SK-N-SH (cell line): ENCODE measurements at places on chromosomes 16 and 17. TPM values are rescaled to one million over a fixed set of nuclear protein-coding genes. Genes with fewer than 3 reads are reported as not detected.

DNA sequence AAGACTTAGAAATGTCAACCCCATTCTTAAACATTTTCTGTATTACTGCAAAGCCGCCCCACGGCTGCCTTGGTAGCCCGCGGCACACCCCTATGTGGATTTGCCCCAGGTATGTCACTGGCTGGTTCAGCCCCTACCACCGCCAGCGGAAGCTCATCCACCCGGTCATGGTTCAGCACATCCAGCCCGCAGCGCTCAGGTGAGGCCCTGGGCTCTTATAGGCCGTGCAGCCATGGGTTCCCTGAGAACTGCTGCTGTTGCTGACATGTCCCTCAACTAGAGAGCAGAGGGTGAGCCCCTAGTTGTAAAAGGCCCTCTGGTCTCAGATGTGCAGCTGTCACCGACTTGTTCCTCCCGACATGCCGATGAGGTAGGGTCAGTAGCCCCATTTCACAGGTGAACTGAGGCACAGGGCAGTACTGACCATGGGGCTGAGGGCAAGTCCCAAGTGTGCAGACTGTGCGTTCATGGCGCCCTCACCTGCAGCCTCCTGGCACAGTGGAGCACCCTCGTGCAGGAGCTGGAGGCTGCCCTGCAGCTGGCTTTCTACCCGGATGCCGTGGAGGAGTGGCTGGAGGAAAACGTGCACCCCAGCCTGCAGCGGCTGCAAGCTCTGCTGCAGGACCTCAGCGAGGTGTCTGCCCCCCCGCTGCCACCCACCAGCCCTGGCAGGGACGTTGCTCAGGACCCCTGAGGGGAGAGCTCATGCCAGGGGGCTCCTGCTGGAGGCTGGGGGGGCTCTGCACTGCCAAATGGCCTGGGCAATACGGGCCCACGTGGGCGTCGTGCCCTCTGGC, 8.7 kb downstream of the CYBC1 start:
- H3K4me1 ChIP-seq, result no peaks in the 10 kb centered on the region
- H3K27me3 ChIP-seq, result no peaks in the 10 kb centered on the region
- peak overlapping the region; percentile 3; the same call in 1 of the 2 replicates for H3K27ac ChIP-seq
- no peak for DNase-seq

SCARF1 gene
- polyA plus RNA-seq, result 0.39 TPM in 2 replicates

CFAP119 gene
- polyA plus RNA-seq, result 28.4 and 36.5 TPM in 2 replicates

ASPA gene
- not detected in 2 replicates for polyA plus RNA-seq

- H3K4me1 ChIP-seq, result peaks cover 6% of the 10 kb centered on the region; the same call in 1 of the 2 replicates
- H3K27me3 ChIP-seq, result peaks cover 28% of the 10 kb centered on the region
- no peak for DNase-seq
- no peak overlapping the region for H3K4me3 ChIP-seq
- no peaks in the 10 kb centered on the region for H3K36me3 ChIP-seq
These were observed 48.4 kb upstream of the PABPN1L start for GRCh38 chr16:88914750-88915368.

GRCh38 chr17:75814900-75815373, 29.3 kb downstream of the UNC13D start:
- H3K4me3 ChIP-seq, result no peak overlapping the region
- peak overlapping the region; percentile 29; the same call in 1 of the 2 replicates for H3K27ac ChIP-seq
- H3K36me3 ChIP-seq, result peaks cover 20% of the 10 kb centered on the region
- no peaks in the 10 kb centered on the region for H3K27me3 ChIP-seq
- no peaks in the 10 kb centered on the region; the same call in 1 of the 2 replicates for H3K4me1 ChIP-seq

- no peaks in the 10 kb centered on the region for H3K36me3 ChIP-seq
- H3K4me1 ChIP-seq, result no peaks in the 10 kb centered on the region
- no peak for DNase-seq
- no peak overlapping the region for H3K4me3 ChIP-seq
These were observed 53.9 kb upstream of the ALOX12 start for GRCh38 chr17:6941989-6942388.

- no peaks in the 10 kb centered on the region for H3K36me3 ChIP-seq
- H3K4me3 ChIP-seq, result no peak overlapping the region
- H3K27ac ChIP-seq, result no peak overlapping the region
- H3K4me1 ChIP-seq, result no peaks in the 10 kb centered on the region
These were observed 172.6 kb upstream of the CDH13 start for GRCh38 chr16:82454152-82454551.

- H3K4me1 ChIP-seq, result no peaks in the 10 kb centered on the region
- no peak overlapping the region for H3K4me3 ChIP-seq
- H3K27ac ChIP-seq, result no peak overlapping the region
- no peaks in the 10 kb centered on the region for H3K27me3 ChIP-seq
These were observed 162.8 kb downstream of the IRX3 start for GRCh38 chr16:54123766-54124165.

GRCh38 chr16:951660-952301, 19.0 kb downstream of the LMF1 start:
- no peak overlapping the region for H3K27ac ChIP-seq
- DNase-seq, result no peak
- H3K4me3 ChIP-seq, result no peak overlapping the region
- H3K4me1 ChIP-seq, result no peaks in the 10 kb centered on the region

DNA sequence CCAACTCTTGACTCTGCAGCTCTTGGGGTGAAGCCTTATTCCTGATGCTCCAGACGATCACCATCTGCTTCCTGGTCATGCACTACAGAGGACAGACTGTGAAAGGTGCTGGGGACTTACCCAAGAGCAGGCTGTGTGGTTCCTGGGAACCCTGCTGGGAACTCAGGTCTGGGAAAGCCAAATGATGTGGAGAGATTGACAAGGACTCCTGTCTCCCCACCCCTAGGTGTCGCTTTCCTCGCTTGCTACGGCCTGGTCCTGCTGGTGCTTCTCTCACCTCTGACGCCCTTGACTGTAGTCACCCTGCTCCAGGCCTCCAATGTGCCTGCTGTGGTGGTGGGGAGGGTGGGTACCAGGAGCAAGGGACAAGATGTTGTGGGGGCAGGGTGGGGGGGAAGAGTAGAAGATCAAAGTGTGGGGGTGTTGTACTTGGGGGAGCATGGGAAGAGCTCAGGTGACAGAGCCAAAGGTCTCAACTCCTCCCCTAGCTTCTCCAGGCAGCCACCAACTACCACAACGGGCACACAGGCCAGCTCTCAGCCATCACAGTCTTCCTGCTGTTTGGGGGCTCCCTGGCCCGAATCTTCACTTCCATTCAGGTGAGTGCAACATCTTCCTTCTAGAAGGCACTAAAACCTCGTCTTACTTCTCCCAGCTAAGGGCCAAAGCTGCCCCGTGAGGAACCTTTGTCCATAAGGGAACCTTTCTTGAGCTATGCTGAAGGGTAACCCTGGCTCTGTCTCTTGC, 3.0 kb downstream of the SOX15 start:
- no peaks in the 10 kb centered on the region for H3K27me3 ChIP-seq
- H3K36me3 ChIP-seq, result peaks cover 32% of the 10 kb centered on the region; the same call in 1 of the 2 replicates

DNA sequence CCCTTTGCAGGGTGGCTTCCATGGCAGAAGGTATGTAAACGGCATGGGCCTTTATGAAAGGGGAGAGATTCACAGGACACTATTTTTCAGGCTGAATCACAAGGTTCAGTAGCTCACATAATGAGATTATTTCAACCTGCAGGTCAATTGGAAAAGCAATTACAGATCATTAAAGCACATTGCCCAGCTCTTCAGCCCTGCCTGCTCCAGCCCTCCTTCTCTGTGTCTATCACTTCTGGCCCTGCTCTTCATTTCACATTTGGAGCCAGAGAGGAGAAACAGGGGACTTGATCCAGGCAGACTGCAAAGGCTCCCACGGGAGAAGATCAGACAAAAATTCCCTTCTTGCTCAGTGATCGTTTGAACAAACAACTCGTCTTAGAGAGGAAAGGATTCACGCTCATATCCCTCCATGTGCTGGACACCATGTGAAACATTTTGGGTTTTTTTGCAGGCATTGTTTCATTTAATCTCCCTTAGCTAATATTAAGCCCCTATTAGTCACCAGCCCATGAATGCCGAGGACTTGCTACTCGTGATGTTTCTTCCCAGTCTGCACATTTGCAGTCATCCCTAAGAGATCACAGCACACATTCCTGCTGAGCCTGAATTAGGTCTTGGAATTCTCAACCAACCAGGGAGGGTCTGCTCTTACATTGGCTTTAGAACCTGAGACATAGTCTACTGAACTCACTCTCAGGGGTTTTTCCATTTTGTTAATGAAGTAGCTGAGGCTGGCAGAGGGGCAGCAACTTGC, 443.9 kb upstream of the CCL2 start:
- DNase-seq, result peak; percentile 6
- peaks cover 9% of the 10 kb centered on the region; the same call in 1 of the 2 replicates for H3K4me1 ChIP-seq
- no peak overlapping the region for H3K27ac ChIP-seq
- H3K4me3 ChIP-seq, result no peak overlapping the region

- no peak overlapping the region for H3K27ac ChIP-seq
- H3K36me3 ChIP-seq, result no peaks in the 10 kb centered on the region
- no peak overlapping the region for H3K4me3 ChIP-seq
- H3K4me1 ChIP-seq, result no peaks in the 10 kb centered on the region
- H3K27me3 ChIP-seq, result no peaks in the 10 kb centered on the region
These were observed 178.9 kb downstream of the MYO1D start for GRCh38 chr17:32697728-32698625.

WDR59 gene
- 48.2 and 60.2 TPM in 2 replicates for polyA plus RNA-seq

GRCh38 chr17:4544951-4545216, 10.3 kb downstream of the MYBBP1A start:
- no peaks in the 10 kb centered on the region for H3K4me1 ChIP-seq
- H3K27me3 ChIP-seq, result no peaks in the 10 kb centered on the region
- peaks cover 85% of the 10 kb centered on the region; the same call in 1 of the 2 replicates for H3K36me3 ChIP-seq
- no peak overlapping the region for H3K27ac ChIP-seq
- H3K4me3 ChIP-seq, result no peak overlapping the region

- no peaks in the 10 kb centered on the region for H3K36me3 ChIP-seq
- DNase-seq, result no peak
- H3K27me3 ChIP-seq, result peaks cover 4% of the 10 kb centered on the region; the same call in 1 of the 2 replicates
- no peaks in the 10 kb centered on the region for H3K4me1 ChIP-seq
These were observed 35.8 kb downstream of the ADAMTS18 start for GRCh38 chr16:77399066-77399465.

DNA sequence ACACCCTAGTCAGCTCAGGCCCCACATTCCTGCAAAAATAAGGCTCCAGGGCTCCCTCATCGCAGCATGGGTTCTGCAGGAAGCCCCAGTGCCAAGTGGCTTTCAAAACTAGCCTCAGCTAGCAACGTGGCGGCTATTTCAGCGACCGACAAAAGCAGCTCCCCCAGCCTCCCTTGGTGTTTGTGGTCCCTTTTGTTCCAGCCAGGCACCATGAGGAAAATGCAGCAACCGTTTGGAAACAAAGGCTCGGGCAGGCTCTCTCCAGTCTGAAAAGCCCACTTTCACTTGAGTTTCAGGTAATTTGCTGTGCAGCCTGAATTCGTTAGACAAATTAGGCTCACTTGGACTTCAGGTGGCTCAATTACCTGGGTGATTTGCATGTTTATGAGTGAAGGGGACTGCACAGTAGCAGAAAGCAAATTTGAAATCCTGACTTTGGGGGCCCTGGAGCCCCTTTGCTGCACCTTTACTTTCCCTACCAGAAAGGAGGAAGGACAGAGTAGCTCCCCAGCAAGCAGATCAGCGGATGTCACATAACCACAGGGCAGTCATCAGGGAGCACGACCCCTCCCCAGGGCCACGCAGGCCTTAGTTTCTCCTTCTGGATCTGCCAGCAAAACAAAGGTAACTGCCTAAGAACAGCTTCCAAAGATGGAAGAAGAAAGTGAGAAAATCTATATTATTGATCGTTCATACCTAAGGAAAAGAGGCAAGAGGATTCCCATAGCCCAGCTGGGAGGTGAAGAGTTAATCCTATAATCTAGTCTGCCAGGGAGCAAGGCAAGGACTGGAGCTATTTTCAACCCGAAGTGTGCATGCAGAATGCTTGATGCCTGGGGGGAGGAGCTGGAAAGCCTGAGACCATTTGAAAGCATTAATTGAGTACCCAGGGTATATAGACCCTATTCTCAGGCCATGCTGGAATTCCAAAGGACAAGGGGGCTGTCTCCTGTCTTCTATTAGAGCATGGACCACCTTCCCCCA, 143.1 kb upstream of the SDK2 start:
- DNase-seq, result no peak
- H3K36me3 ChIP-seq, result no peaks in the 10 kb centered on the region
- H3K27ac ChIP-seq, result no peak overlapping the region
- H3K4me1 ChIP-seq, result peaks cover 19% of the 10 kb centered on the region; the same call in 1 of the 2 replicates

GPR179 gene
- 0.02 TPM in 2 replicates for polyA plus RNA-seq

- peak overlapping the region; percentile 25 for H3K27ac ChIP-seq
- peaks cover 29% of the 10 kb centered on the region for H3K4me1 ChIP-seq
- H3K4me3 ChIP-seq, result no peak overlapping the region
- H3K36me3 ChIP-seq, result peaks cover 30% of the 10 kb centered on the region
- H3K27me3 ChIP-seq, result no peaks in the 10 kb centered on the region
These were observed 9.4 kb downstream of the HSPB9 start for GRCh38 chr17:42131981-42132432.

SLC22A31 gene
- 0.07 and 0.16 TPM in 2 replicates for polyA plus RNA-seq

TMEM100 gene
- polyA plus RNA-seq, result 1.5 and 1.7 TPM in 2 replicates

SLFN12L gene
- polyA plus RNA-seq, result not detected in 2 replicates

DNA sequence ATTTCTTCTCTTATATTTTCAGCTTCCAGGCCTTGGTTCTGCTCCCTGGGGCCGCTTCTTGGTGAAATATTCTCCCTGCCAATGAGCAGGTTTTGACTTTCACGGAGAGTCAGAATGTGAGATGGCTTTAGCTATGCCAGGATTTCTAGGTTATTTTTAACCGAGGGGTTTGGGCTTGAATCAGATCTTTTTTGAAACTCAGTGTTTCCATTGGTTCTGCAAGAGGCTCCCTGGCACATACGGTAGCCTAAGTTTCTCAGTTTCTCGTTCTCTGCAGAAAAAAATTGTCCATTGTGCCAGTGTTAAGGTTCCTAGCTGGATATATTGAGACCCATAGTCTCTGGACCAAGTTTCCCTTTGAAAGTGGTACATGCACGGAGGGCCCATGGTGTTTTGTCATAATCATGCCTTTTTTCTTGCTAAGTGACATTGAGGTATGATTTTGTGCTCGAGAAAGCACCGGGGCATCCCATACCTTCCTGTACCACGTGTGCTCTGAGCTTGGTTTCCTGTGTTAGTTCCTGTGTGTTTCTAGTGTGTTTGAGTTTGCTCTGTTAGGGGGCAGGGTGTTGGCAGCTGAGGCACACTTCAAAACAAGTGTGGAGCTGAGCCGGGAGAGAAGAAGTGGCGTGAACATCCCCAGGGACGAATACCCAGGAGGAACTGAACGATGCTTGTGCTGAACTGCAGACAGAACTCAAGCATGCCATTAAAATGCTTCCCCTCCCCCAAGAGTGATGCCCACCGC, 127.2 kb downstream of the HS3ST3B1 start:
- no peak overlapping the region for H3K27ac ChIP-seq
- H3K27me3 ChIP-seq, result peaks cover 18% of the 10 kb centered on the region; the same call in 1 of the 2 replicates
- no peak overlapping the region for H3K4me3 ChIP-seq
- no peak for DNase-seq

GRCh38 chr16:88473666-88474534, 20.8 kb downstream of the ZFPM1 start:
- no peak overlapping the region for H3K27ac ChIP-seq
- H3K27me3 ChIP-seq, result no peaks in the 10 kb centered on the region
- peaks cover 25% of the 10 kb centered on the region; the same call in 1 of the 2 replicates for H3K4me1 ChIP-seq
- no peak for DNase-seq
- no peaks in the 10 kb centered on the region for H3K36me3 ChIP-seq
- H3K4me3 ChIP-seq, result no peak overlapping the region

MARF1 gene
- polyA plus RNA-seq, result 10.3 TPM in 2 replicates

NTN3 gene
- 0.26 and 0.28 TPM in 2 replicates for polyA plus RNA-seq

NDRG4 gene
- polyA plus RNA-seq, result 46.2 and 52.0 TPM in 2 replicates

INO80E gene
- 43.9 and 46.6 TPM in 2 replicates for polyA plus RNA-seq

EIF3CL gene
- polyA plus RNA-seq, result 153 and 196 TPM in 2 replicates

CNGB1 gene
- polyA plus RNA-seq, result 0.05 TPM in 1 of 2 replicates, not detected in the other

GRCh38 chr16:57593021-57593420, 35.4 kb upstream of the ADGRG1 start:
- no peaks in the 10 kb centered on the region for H3K36me3 ChIP-seq
- no peaks in the 10 kb centered on the region for H3K27me3 ChIP-seq
- H3K4me1 ChIP-seq, result no peaks in the 10 kb centered on the region; the same call in 1 of the 2 replicates
- no peak overlapping the region for H3K27ac ChIP-seq
- no peak for DNase-seq
